Hippocampal formation (tissue), 2 donors: ENCODE measurements at places on chromosomes 16 and 17.

- DNase-seq = no peak
Measured at GRCh38 chr17:76909971-76910760, 42.0 kb downstream of the MGAT5B start.

GRCh38 chr16:88061346-88062110 is 110.3 kb downstream of the BANP start:
- no peak for DNase-seq

DNA sequence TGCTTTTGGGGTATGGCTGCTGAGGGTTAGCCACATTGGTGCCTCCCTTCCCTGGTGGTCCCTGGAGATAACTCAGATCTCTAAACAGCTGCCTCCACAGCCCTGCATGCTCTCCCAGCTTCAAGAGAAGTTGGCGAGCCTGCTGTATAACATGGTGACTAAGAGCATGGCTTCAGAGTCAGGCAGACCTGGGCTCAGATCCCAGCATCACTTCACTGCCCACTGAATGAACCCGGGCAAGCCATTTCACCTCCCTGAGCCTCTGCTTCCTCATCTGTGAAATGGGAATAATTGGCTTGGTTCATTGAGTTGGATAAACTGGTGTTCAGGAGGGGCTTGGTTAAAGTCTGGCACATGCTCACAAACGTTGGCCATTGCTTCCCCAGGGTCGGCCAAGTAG is 16.6 kb downstream of the KIF1C start:
- no peak for DNase-seq

- no peak for DNase-seq
Measured at GRCh38 chr16:22320572-22321339, 23.5 kb downstream of the POLR3E start.

GRCh38 chr17:291587-291986 is 61.0 kb downstream of the RPH3AL start:
- no peak for DNase-seq
